ENCODE measurements at places on chromosomes 6 and 20.

DNA sequence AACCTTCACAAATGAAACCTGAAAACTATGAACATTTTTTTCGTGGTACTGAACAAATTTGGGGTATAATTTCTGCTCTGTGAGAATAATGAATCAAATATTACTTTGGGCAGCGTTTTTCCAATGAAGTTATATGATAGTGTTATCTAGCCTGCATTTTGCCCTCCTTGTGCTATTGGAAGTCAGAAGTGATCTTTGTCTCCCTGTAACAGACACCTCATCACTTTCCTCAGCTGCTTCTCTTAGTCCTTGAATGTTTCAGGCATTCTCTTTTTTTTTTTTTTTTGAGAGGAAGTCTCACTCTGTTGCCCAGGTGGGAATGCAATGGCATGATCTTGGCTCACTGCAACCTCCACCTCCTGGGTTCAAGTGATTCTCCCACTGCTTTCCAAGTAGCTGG is 10.2 kb downstream of the DDX27 start:
- DNase-seq: no peak

DNA sequence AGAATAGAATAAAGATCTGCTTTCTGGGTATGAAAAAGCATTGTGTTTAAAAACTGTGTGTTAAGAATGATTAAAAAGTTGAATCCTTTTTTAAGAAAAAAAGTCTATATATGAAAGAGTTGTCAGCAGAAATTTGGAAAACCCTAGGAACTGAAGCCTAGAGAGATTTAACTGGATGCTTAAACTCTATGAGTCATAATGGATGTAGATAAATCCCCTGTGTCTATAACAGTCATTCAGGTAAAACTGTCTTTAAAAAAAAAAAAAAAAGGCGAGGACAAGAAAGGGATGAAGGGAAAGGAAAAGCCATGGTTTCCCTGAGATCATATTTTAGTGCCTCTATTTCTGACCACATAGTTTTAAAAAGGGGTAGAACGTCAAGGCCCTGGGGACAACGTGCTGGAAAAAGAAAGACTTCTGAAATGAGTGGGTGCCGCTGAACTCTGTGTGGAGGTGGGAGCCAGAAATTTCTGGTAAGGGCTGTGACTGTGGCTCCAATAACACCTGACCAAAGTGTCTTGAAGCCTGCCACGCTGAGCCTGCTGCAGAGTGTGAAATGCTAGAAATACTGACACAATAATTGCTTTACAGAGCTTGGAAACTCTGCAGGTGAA is 302.6 kb upstream of the ARID1B start:
- no peak for DNase-seq

GRCh38 chr20:10004900-10005299 is 29.9 kb upstream of the ANKEF1 start:
- DNase-seq: no peak

GRCh38 chr6:23316931-23317330 is 747.6 kb downstream of the HDGFL1 start:
- DNase-seq: no peak

- DNase-seq: no peak
Observed at GRCh38 chr20:49388744-49389143, 93.7 kb downstream of the KCNB1 start.

DNA sequence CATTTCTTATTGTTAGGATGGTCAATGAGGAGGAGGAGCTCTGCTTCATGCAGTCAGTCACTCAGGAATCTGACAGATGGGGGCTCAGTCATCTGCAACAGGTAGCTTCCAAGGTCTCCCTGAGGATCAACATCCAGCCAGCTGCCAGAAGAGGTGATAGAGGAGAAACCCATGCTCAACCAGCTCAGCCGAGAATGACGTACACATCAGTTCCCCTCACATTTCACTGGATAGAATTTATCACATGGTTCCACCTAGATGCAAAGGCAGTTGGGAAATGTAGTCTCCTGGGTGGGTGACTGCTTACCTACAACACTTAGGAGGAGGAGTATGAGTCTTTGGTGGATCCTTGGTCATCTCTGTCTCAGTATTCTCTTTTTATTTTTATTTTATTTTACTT is 144.5 kb downstream of the CEBPB start:
- no peak for DNase-seq

- DNase-seq: no peak
Observed at GRCh38 chr6:52523378-52524142, 53.3 kb downstream of the TRAM2 start.

GRCh38 chr6:13712599-13712898 is 914 bp upstream of the RANBP9 start:
- DNase-seq: no peak

- DNase-seq: no peak
Observed at GRCh38 chr6:38505826-38506225, 133.9 kb downstream of the BTBD9 start.

- no peak for DNase-seq
Observed at GRCh38 chr6:32114796-32115195, 5.7 kb upstream of the TNXB start.

GRCh38 chr6:10418361-10418861 is 3.5 kb upstream of the TFAP2A start:
- DNase-seq: no peak

DNA sequence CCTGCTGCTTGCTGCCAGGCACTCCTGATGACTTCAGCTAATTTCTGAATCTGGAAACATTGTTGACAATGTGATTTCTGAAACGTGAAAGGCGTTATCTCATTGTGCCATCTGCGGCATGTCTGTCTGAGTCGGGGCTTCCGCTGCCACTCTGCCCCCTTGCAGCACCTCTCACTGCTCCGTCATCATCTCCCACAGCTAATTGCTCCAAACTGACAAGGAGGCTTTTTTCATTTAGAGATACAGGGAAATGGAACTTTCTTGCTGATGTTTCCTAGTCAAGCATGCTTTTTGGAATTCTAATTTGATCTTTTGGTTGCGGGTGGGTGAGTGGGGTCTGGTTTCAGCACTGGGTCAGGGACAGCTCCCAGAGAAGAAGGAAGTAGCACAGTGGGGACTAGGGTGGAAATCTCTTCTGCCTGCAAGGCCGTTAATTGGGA is 233.5 kb downstream of the DHX35 start:
- DNase-seq: no peak

DNA sequence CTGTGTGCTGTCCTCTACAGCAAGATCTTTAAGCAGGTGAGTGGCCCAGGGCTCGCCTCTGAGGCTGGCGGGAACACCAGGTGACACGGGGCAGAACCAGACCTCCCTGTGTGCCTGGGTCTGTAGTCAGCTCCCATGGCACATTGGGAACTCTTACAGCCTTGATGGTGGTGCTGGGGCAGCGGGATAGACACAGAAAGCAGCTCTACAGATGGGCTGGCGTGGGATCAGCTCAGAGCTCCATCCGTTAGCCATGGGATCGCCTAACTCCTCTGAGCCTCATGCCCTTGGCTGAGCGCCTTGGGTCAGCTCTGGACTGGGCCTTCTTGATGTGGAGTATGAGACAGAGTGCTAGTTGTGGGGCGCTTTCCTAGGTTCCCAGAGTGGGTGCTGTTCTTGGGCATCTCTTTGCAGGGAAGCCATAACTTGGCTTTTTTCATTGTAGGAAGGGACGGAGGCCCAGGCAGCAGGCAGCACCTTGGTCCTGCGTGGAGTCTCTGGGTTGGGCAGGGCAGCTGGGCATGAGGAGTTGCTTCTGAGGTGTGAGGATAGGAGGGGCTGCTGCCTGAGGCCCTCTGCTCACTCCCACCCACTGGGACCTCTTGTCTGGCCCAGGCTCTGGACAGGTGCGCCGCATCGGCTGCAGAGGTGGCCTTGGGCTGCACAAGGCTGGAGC is 51.3 kb downstream of the EFCAB8 start:
- DNase-seq: no peak

GRCh38 chr6:114382406-114382805 is 39.6 kb upstream of the HS3ST5 start:
- DNase-seq: no peak

- no peak for DNase-seq
Observed at GRCh38 chr20:42530191-42530590, 659.5 kb downstream of the PTPRT start.

GRCh38 chr20:62347445-62347844 is 19.7 kb downstream of the LAMA5 start:
- DNase-seq: no peak

DNA sequence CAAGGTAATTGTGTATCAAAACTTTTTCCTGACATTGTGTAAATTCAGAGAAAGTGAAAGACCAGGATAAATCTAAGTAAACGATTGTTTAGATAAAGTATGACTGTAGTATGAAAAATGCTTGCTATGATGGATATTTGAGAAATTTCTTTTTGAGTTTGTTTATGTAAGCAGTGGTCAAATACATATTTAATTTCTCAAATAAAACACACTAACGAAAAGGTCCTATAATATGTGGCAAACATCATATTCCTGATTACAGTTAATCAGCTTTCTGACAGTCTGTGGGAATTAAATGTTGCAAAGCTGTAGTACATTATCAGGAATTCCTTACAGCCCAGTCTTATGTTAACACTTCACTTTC is 636.9 kb downstream of the MMUT start:
- no peak for DNase-seq

DNA sequence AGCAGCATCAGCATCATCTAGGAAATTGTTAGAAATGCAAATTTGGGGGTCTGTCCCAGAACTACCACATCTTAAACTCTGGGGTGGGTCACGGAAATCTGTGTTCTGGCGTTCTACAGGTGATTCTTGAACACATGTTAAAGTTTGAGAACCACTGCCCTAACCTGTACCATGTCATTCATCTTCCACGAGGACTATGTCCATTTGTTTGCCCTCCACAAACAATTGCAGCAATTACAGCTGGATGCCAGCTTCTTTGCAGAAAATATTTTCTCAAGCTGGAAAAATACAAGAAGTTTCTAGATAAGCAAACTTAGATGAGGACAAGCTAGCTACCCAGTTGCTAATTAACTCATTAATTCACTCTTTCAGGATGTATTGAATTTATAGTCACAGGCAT is 54.1 kb downstream of the MAFB start:
- DNase-seq: no peak

DNA sequence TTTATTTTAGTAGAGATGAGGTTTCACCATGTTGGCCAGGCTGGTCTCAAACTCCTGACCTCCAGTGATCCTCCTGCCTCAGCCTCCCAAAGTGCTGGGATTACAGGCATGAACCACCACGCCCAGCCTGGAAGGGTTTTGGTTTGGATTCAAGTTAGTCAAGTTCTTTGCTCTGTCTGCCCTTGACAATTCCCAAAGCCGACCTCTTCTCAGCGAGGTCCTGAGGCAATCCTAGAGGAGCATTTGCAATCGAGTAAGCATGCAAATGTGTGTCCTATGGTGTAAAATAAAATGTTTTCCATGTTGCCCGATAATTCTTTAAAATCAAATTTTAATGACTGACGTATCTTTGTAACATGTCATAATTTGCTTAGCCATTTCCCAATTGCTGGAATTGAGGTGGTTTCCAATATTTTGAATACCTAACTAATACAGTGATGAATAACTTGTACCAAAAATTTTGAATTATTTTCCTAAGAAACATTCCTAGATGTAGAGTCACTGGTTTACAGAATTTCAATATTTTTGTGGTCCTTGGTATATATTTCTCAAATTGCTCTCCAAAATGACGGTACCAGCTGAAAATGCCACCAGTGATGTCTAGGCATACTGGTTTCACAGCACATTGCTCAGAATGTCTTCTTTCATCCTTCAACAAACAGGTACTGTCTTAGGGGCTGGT is 38.7 kb downstream of the GTF2H5 start:
- DNase-seq: no peak

- no peak for DNase-seq
Observed at GRCh38 chr6:142842418-142843261, 102.3 kb downstream of the HIVEP2 start.

Measured in stimulated activated CD8-positive, alpha-beta memory T cell treated with anti-CD3 and anti-CD28 coated beads, Interleukin-7, amount 100 ng/mL, for 24 hours (primary cell).